Myocyte (in vitro differentiated cells): ENCODE measurements at places on chromosomes 2 and 18. TPM values are rescaled to one million over a fixed set of nuclear protein-coding genes. Genes with fewer than 3 reads are reported as not detected.

DNA sequence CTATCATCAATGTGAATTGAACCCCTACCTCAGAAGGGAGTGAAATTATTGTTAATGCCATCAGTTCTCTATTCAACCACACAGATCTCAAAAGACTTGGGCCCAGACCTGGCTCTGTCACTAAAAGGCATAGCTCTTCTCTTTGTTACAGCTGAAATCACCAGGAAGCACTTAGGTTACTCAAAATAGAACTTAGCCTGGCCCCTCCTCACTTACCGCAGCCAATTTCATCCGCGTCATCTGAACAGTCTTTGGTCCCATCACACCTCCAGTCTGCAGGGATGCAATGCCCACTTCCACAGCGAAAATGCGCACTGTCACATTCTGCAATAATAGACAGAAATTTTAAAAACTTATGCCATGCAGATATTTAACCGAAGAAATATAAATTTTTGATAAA is 41.8 kb downstream of the LRP2 start:
- DNase-seq = no peak

DNA sequence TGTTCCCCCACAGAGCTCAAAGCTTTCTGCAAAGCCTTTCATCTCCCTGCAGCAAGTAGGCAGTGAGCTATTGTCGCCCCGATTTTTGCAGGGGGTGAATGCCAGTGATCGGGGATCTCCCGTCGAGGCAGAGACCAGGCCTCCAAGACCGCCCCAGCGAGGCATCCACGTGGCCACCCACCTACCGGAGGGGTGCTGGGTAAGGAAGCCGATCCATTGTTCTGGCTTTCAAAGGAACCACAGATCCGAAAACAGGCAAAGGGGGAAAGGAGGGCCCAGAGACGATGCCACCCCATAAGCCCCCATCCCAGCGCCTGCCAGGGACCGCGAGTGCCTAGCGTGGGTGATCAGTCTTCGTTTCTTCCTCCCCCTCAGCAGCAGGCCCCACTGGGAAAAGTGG is 2.4 kb downstream of the ADRA2B start:
- DNase-seq = no peak

- DNase-seq = peak; percentile 85
Observed at GRCh38 chr2:29420999-29421782, 306.0 kb downstream of the CLIP4 start.

DNA sequence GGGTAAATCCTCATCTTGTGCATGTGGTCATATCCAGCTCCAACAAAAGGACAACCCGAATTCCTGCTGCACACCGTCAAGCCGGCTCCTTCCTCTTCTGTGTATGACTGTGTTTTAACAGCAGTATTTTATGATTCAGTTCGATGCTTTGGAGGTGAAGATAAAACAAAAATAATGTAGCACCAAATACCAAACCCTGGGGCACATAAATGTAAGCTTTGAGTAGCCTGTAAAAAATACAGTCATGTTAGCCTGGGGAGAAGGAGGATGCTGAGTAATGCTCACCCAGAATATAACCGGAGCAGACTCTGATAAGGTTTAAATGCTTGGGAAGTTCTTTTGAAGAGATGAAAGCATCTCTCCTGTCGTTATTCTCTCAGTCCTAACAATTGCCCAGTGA is 225.0 kb downstream of the SUCLG1 start:
- DNase-seq = no peak

DNA sequence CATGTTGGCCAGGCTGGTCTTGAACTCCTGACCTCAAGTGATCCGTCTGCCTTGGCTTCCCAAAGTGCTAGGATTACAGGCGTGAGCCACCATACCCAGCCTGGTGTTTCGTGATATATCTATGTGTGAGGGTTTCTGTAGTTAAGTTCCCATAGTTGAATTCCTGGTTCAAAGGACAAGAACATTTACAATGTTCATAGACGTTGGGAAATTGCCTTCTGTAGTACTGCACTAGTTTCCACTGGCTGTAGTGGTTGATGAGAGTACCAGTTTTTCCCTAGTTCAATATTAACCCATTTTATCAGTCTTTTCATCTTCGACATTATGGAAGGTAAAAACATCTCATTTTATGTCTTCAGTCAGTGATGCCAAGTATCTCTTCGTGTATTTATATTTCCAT is 171.0 kb downstream of the NEDD4L start:
- DNase-seq = no peak

C1QL2 gene
- total RNA-seq = 0.27 and 0.68 TPM in 2 replicates

GRCh38 chr2:4576075-4576474 is 872.7 kb downstream of the DCDC2C start:
- DNase-seq = no peak
